Kasumi-1 (cell line): ENCODE measurements at places on chromosomes 6 and 20.

- DNase-seq, result no peak
Observed at GRCh38 chr6:24009319-24009718, 116.7 kb upstream of the NRSN1 start.

- DNase-seq, result peak; percentile 47
Observed at GRCh38 chr20:36574366-36575135, 1.2 kb downstream of the TGIF2 start.

- no peak for DNase-seq
Observed at GRCh38 chr6:91476000-91476399, 889.1 kb upstream of the MAP3K7 start.

DNA sequence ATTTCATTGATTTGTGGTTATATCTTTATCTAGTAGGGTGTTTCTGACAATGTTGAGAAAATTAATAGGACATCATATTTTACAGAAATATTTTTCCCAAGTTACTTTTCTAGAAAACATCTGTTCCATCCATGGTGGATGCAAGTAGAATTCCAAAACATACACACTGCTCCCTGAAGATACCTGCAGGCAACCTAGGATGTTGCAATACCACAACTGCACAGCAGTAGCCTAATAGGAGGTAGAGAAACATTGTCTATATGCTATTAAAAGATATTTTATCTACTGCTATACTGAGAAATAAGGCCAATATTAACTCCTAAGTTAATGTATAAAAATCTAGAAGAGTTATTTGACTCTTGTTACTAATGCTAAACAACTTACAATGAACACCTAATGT lies 6.8 kb downstream of the ILRUN start:
- no peak for DNase-seq

- DNase-seq, result no peak
Observed at GRCh38 chr20:55597526-55597925, 407.8 kb downstream of the CBLN4 start.

DNA sequence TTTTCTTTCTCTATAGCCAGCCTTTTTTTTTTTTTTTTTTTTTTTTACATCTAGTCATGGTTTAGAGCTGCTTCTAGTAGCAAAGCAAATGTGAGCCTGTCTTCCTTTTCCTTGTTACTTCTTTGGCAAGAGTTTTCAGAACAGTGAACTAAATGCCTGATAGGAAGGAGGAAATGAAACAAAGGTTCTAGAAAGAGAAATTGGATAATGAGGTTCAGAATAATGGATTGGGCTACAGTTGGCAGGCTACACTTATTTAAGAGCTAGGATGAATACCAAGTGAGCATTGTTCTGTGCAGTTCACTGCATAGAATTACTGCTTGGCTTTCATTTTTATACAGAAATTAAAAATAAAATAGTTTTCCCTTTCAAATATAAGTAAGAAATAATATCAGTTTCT lies 78.6 kb downstream of the HIVEP1 start:
- DNase-seq, result no peak

DNA sequence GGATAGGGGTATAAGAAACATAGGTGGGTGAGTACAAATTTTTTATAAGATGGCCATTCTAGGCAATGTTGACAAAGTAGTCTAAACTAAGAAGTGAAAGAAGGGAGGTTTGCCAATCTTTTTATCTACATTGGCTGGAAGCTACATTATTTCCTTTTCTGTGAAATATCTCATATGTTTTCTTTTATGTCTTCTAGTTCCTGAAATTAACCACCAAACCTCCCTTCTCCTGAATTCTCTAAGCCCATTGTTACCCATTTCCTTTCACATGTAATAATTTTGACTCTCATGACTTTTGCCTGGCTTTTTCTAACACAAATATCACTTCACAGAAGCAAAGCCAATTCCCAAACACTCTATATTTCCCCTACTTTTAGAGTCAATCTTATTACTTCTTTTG lies 496.2 kb upstream of the JAG1 start:
- no peak for DNase-seq

GRCh38 chr6:38080360-38080759 lies 260.8 kb downstream of the ZFAND3 start:
- no peak for DNase-seq

- DNase-seq, result no peak
Observed at GRCh38 chr20:7935027-7935551, 5.2 kb downstream of the HAO1 start.

DNA sequence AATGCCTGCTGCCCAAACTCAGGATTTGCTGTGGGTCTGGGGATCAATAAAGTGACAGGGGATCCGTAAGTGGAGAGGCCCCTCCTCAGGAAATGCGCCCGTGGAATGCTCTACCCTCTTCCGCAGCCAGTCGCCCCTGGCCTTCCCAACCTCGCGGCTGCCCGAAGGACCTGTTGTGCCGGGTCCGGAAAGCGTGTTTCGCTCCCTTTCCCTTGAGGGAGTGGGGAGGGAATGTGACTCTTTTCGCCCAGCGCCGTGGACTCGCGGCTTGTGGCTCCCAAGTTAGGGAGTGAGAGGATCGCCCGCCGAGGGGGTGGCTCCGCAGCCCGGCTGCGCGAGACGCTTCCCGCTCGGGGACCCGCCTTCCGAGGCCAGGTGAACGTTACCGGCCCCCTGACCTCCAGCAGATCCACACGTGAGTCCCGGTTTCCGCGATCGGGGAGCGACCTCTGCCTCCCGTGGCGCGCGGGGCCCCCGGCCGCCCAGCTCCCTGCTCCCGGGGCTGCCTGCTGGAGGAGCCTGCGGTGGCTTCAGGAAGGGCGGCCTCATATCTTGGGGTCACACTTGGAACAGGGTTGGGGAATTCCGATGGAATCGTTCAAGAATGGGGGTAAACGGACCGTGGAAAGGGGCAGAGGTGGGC lies 666 bp downstream of the TPD52L1 start:
- DNase-seq, result no peak

- DNase-seq, result no peak
Observed at GRCh38 chr6:29424168-29424567, 9.4 kb downstream of the OR12D1 start.

DNA sequence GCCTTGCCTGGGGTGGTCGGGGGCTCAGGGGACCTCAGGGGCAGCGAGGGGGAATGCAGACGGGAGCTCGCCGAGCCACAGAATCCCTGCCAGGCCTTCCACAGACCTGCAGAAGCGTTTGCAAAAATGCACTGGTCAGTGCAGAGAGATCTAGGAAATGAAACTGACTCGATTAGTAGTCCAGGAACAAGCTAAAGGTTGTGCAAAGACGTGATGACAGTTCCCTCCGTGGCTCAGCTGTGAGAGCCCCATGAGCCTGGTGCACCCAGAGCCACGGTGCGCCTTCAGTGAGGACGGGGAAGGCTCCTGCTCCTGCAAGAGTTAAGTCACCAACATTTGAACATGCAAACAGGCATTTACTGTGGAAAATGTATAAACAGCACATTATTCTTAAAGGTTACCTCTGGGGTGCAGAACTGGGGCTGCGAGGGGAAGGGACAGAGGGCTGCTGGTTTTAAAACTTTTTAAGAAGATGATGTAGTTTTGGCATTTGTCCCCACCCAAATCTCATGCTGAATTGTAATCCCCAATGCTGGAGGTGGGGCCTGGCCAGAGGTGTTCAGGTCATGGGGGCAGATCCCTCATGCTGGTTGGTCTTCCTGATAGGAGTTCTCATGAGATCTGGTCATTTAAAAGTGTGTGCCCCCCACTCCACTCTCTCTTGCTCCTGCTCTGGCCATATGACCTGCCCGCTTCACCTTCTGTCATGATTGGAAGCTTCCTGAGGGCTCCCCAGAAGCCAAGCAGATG lies 147.3 kb downstream of the DLL1 start:
- DNase-seq, result no peak

DNA sequence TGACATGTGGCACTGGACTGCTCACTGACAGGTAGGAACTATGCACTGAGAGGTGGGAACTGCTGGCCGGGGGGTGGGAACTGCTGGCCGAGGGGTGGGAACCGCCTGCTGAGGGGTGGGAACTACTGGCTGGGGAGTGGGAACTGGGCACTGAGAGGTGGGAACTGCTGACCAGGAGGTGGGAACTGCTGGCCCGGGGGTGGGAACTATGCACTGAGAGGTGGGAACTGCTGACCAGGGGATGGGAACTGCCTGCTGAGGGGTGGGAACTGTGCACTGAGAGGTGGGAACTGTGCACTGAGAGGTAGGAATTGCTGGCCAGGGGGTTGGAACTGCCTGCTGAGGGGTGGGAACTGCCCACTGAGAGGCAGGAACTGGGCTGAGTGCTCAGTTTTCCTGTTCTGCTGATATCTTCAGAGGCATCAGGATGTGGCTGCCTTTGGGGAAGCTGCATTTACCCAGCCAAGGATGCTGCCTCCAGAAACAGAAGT lies 90.2 kb downstream of the THBS2 start:
- DNase-seq, result peak; percentile 83

DNA sequence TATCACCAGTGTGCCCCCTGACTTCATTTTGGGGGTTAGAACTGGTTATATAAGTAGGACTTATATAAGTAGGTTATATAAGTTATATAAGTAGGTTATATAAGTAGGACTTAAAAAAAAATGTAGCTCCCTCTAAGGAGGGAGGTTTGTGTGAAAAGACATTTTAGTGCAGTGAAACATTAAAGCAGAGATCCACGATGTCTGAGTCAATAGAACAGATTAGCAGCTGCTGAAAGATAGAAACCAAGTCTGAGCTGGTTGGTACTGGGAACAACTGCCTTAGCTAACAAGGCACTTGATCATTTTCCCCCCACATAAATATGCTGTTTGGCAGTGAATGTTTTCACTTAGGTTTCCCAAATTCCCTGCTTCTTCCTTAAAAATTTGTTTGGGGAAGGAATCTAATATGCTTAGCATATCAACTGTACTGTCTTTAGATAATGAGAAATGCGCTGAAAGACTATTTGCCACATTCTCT lies 2.1 kb upstream of the RPS12 start:
- peak; percentile 24 for DNase-seq

DNA sequence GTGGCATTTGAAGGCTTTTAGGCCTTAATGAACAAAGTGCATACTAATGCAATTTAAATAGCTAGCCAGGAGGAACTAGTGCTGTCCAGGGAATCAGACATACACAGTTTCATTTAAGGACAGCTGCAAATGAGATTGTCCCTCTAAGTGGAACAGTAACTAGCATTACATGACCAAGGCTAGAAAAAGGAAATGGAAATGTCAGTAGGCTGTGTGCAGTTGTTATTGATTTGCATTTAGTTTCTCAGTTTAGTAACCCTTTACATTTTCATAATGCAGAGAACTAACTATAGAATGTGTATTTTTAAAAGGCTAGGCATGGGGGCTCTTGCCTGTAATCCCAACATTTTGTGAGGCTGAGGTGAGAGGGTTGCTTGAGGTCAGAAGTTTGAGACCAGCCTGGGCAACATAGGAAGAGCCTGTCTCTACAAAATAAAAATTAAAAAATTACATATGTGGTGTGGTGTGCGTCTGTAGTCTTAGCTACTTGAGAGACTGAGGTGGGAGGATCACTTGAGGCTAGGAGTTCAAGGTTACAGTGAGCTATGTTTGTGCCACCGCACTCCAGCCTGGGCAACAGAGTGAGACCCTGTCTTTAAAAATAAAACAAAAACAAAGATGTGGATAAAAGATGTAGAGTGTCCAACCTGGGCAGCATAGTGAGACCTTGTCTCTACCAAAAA lies 468.0 kb downstream of the UTRN start:
- no peak for DNase-seq

GRCh38 chr20:21365771-21366170 lies 31.6 kb downstream of the NKX2-4 start:
- DNase-seq, result no peak

DNA sequence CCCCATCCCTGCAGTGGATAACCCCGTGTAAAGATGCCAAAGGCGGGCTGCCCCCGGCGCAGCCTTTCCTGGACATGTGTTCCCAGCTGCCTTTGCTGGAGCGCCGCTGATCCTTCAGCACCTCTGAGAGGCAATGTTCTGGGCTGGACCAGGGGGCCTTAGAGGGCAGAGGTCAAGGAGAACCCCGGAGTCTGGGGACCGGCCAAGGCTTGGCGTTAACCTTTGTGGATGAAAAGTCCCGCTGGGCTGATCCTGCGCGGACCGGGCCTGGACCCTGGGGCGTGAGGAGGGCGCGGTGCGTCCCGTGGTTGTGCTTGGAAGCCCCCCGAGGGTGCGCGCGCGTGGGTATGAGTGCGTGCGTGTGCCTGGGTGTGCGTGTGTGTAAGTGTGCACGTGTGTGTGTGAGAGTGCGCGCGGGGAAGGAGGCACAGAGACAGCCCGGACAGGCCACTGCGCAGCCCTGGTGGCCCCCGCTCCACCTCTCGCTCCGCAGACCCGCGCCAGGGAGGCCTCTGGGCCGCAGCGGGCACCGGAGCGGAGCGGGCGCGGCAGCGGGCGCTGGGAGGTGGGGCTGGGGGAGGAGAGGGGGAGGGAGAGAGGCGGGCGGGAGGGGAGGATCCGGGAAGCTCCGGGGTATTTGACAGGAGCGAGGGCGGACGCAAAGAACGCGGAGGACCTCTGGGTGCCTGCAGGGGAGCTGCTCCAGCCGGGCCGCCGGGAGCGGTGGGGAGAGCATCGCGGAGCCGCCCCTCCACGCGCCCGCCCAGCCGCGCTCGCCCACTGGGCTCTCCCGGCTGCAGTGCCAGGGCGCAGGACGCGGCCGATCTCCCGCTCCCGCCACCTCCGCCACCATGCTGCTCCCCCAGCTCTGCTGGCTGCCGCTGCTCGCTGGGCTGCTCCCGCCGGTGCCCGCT lies at the start of gene SMOC2:
Gene SMOC2, plus strand, starts transcription at position 665 of the 914 bp plus-strand sequence. Its CDS starts 187 bp downstream, at position 852.
- no peak for DNase-seq

DNA sequence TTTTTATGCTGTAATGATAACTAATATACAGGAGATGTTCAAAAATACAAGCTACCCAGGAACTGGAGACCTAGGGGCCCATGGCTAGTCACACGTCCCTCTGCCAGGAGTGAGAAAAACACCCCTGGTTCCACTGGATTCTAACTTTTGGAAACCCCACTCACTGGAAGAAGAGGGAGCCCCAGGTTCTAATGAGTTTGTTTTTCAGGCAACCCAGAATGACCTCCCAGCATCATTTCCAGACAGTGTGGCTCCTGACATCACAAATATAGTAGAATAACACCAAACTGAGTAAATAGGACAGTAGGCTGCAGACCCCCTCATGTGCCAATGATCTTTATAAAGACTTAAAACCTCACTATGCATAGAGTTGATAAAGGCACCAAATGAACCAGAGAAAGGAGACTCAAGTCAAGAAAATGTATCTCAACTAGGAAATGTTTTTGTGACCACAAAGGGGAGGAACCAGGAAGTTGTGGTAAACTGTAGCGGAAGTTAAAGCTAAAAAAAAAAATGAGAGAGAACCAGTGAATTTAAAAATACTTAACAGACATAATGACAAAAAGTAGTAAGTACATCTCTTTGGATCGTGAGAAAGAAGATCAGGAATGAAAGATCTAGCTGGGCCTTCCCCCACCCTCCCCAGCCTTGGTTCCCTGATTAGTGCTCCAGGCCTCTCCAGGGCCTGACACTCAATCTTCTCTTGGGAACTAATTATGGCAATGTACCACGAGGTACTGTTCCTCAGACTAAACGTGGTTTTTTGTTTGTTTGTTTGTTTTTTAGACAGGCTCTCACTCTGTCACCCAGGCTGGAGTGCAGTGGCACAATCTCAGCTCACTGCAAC lies 19.8 kb downstream of the HLA-E start:
- peak; percentile 95 for DNase-seq
